ENCODE measurements at places on chromosomes 3 and 15.
A peak's percentile ranks its signal among the peaks of the same experiment; 100 is the strongest.

DNA sequence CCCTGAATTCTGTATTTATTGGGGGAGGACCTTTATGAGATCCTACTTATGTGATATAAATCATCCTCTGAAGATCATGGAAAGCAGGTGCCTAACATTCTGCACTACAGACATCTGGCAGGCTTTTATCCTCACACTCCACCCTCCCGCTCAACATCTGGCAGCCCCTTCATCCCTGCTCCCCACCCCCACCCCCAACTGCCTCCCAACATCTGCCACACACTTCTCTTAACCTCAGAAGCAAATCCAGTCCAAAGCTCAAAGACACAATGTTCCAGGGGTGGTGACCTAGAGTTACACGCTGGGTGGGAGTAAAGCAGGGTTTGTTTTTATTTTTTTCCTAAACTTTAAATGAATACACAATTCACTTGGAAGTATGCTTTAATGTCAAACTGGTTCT, 184.5 kb upstream of the ATP11B start:
- DNase-seq: no peak

DNA sequence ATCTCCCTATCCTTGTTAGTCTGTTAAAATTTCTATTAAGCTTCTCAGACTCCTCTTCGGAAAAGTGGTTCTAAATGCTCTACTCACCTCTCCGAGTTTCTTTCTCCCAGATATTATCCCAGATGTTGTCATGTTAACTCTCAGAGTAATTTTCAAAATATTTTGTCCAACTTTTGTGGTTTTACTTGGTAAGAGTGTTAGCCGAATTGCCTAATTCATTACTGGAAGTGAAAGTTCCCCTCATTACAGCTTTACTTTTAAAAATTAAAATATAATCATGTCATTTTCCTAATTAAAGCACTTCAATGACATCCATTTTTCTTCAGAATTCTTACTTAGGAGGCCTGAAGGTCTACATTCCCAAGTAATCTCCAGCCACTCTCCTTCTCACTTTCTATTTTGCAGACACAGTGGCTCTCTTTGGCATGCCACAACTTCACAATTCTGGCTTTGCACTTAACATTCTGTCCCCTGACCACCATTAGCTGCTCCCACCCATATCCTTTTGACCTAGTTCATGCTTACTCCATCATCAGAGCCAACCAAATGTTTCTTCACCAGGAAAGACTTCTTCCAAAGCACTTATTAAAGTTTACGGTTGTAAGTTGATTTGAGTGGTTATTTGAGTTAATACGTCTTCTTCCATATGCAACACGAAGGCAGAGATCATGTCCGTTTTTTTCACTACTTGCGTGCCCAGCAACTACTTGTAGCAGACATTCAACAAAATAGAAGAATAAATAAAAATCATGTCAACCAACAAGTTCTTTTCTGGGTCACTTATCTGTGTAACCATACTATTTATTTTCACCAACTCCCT, 10.2 kb upstream of the TIPARP start:
- DNase-seq: peak; percentile 44

- DNase-seq: no peak
Observed at GRCh38 chr3:56930706-56931105, 129.0 kb upstream of the ARHGEF3 start.

DNA sequence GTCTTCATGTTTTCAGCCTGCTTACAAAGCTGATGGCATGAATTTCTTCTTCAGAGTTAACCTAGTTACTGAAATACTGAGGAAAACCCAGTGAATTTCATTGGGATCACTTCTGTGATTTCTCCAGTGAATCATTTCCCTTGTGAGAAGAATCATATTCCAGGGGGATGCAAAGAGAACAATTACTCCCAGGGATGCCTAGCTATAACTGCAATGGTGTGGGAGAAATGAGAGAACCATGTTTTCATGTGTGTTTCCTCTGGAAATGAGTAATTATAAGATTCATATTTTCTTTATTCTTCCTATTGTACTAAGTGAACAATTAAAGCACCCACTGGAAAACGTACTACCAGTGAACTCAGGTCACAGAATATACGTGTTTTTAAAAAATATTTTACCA, 485.4 kb downstream of the GRM7 start:
- DNase-seq: no peak

DNA sequence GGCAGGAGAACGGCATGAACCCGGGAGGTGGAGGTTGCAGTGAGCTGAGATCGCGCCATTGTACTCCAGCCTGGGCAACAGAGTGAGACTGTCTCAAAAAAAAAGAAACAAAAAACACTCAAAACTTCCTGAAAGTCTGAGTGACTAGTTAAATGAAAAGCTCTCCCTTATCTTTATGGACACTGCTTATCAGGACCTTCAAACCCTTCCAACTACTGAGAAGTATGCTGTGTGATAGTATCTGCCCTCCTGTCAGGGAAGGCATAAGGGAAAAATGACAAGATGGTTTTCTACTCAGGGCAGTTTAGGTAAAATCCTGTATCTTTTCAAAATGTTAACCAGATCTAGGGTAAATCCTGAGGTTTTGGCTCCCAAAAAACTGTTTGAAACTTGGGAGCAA, 21.8 kb downstream of the EMC7 start:
- DNase-seq: peak; percentile 27

- DNase-seq: no peak
Observed at GRCh38 chr3:17986348-17986816, 244.0 kb upstream of the TBC1D5 start.

DNA sequence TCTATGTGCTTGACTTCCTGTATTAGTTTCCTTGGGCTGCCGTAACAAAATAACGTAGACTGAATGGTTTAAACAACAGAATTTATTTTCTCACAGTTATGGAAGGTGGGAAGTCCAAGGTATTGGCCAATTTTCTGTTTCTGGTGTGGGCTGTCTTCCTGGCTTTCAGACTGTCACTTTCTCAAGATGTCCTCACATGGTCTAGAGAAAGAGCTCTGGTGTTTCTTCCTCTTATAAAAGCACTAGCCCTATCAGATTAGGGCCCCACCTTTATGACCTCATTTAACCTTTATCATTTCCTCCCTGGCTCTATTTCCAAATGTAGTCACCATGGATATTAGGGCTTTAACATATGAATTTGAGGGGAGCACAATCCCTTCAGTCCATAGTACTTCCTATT, 54.6 kb downstream of the SPRED1 start:
- DNase-seq: peak; percentile 47

DNA sequence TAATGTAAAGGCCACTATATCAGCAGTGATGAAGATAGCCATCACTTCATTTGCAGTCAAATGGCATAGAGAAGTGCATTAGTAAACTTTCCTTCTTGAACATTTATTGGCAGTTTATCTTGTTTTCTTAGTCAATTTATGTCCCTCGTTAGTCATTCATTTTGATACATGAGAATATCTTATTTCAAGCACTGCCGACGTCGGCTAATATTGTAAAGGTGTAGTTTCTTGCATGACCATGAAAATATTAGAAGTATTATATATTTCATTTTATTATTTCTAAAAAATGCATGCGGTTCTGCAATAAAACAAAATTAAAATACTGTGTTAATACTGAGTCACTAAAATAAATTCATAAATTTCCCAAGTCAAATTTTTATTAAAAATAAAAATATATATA, 751.6 kb upstream of the ROBO1 start:
- DNase-seq: no peak

DNA sequence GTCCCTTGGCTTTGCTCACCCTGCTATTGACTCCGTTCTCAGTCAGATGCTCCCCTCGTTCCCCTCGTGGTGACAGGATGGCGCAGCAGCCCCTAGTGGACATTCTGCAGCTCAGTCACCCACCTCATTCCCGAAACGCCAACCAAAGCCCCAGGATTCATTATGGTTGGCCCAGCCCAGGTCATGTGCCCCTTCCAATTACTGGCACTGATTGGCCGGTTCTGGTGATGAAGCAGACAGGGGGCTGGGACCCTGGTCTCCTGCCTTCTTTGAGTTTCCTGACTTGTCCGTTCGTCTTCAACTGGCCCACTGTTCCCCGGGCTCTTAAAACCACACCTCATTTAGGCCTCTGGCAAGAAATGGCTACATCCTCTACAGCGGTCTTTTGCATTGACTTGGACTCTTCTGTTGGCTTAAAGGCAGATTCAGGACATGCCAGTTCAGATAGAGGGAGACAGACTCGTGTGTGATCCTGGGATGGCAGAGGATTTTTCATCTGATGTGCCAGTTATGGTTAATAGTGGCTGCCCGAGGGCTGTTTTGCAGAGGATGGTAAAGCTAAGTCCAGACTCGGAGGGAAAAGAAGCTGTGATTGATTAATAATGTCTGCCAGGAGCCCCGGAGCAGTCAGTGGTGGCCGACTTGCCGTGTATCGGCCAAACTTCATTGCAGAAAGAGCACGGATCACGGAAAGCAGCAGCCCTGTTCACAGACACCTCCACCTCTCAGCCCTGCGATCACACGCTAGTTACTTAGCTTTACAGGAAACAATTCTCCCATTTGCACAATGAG, 37.8 kb downstream of the LSM3 start:
- DNase-seq: peak; percentile 91

DNA sequence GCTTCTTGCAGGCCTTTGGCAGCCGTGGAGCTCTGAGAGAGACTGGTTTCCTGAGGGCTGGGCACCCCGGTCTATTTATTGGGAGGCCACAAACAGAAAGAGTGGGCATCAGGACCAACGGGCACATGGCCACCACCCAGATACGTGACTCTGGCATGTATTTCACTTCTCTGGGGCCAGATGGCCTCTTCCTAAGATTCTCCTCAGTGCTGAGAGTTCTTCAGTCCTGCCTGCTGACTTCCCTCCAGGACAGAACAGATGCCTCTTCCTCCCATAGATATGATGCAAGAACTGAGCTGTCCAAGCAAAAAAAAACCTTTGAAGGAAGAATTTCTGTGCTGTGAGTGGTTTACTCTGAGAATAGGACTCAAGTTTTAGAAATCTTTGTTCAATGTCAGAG, 107.7 kb downstream of the IGF2BP2 start:
- no peak for DNase-seq

- DNase-seq: peak; percentile 15
Observed at GRCh38 chr3:9078561-9079240, 115.4 kb upstream of the RAD18 start.

DNA sequence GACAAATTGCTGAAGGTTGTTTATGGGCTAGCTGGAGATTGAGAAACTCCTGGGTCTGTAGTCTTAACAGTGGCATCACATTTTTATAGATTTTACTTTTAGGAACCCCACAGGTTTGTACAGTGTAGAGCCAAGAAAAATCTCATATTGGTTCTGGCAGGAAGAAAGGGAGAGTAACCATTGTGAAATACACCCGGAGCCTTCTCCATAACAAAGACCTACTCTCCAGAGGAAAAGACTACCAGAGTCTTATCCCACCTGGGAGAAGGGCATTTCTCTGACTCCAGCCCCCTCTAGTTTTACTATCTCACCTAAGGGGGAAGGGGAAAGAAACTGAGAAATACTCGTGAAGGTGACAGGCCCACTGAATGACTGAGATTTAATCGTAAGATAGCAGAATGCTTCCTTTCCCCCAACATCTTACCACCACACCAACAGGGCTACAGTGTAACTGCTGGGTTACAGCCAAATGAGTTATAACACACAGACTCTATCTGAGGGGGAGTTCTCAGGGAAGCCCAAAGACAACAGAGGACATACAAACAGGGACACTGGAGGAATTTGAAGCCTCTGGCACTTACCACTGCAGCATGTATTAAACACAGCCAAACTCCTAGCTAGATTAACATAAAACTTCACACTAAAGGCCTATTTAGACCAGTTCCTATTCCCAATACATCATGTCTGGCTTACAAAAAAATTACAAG, 56.1 kb downstream of the SYN2 start:
- no peak for DNase-seq

- no peak for DNase-seq
Observed at GRCh38 chr3:162729686-162730085, 1233.1 kb downstream of the OTOL1 start.

DNA sequence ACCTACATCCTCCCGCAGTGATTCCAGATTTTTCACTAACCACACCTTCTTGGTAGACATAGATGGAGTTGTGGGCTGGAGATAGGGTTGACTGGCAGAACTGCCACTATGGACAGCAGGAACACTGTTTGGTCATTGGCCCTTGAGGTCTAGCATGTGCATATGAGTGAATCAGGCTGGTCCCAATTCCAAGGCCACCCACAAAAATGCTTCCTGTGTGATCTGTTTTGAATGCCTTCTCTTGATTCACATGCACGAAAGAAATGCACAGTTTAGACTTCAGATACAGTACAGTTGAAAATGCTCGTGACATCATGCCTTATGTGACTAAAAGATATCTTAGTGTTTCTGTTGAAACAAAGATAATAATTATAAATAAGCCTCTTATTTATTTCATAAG, 285.8 kb upstream of the SEMA6D start:
- DNase-seq: no peak

GRCh38 chr3:27905625-27906024, 183.5 kb upstream of the EOMES start:
- no peak for DNase-seq

- DNase-seq: no peak
Observed at GRCh38 chr3:190892395-190892902, 30.0 kb upstream of the GMNC start.

Data from hematopoietic multipotent progenitor cell treated with erythropoietin and hydrocortisone succinate and interleukin-3 and kit ligand, for 4 days (in vitro differentiated cells).